Activated CD4-positive, alpha-beta T cell treated with anti-CD3 and anti-CD28 coated beads, Interleukin-2, amount 50 U/mL, for 1 hour (primary cell): ENCODE measurements at places on chromosomes 3 and 15.

- DNase-seq, result no peak
Measured at GRCh38 chr3:171797265-171797679, 13.0 kb downstream of the PLD1 start.

GRCh38 chr3:15094187-15094875 lies 4.6 kb downstream of the RBSN start:
- no peak for DNase-seq

DNA sequence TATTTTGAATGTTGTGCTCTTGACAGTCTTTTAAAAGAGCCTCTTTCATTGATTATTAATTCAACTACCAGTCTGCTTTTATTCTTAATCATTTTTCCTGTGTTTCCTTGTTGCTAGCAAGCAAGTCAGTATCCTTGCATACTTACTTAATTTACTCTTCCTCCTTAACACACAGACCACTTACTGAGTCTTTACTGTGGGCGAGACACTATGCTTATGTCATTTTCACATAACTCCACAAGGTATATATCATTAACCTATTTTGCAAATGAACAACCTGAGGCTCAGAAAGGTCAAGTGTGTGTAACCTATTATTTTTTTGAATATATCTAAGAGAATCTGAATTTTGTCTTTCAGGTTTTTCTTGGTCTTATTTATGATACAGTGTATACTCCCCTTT lies 130.9 kb downstream of the WDR76 start:
- DNase-seq, result no peak

GRCh38 chr15:97009031-97009431 lies 678.5 kb downstream of the NR2F2 start:
- DNase-seq, result no peak

DNA sequence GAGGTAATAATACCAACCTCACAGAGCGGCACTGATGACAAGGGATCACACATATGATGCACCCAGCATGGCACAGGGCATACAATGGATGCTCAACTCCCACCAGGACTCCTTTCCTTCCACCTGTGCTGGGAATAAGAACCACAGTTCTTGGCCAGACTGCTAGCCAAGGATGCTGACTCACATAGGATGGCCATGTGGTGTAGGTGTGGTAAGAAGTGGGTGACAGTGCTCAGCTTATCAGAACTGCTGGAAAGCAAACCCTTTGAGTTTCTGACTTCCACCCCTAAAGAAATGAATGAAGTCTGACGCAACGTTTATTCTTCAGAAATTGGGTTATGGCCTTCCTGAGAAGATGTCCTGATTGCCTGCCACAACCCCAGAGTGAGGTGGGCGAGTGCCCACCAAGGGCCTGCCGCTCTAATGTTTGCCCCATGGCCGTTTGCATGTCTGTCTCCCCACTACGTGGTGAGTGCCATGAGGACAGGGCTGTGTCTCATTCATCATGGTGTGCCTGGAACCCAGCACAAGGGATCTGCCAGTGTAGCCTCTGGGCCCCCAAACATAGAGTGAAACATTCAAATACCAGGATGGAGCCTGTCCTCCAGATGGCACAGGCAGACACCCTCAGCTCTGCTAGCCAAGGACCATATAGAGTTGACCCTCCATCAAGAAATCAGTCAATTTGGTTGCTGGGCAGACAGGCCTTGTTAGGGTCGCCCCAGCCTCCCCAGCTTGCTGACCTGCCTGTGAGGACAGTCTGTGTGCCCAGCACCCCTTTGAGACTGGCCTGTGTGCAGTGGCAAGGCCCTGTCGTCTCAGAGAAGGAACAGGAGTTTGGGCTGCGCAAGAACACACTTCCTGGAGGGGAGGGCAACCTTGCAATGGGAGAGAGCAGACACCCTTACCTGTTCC lies 57.6 kb upstream of the SLCO2A1 start:
- no peak for DNase-seq

DNA sequence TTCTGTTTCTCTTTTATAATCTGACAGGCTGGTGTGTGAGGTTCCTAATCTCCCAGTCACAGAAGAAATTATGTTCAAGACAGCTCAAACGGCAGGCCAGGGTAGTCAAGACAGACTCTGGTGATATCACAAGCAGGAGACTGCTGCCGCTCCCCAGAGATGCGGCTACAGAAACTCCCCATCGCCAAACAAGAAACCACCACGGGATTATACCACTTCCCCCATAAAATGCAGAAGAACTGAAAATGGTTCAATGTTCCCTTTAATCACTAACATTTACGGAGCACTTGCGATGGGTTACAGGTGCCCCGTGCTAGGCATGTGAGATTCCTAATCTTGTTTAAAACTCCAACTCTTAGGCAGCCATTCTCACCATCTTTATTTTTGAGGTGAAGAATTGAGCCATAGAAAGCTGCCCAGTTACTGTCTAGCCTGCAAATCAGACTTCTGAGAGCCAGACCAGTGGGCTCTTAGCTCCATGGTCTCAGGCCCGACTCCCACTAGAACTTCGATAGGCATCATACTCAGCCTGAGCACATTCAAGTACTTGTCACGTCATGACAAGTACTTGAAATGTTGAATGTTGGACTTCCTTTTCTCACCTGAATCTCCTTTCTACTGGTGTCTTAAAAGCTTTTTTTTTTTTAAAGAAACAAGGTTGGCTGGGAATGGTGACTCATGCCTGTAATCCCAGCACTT lies 58.4 kb downstream of the TBC1D2B start:
- no peak for DNase-seq

DNA sequence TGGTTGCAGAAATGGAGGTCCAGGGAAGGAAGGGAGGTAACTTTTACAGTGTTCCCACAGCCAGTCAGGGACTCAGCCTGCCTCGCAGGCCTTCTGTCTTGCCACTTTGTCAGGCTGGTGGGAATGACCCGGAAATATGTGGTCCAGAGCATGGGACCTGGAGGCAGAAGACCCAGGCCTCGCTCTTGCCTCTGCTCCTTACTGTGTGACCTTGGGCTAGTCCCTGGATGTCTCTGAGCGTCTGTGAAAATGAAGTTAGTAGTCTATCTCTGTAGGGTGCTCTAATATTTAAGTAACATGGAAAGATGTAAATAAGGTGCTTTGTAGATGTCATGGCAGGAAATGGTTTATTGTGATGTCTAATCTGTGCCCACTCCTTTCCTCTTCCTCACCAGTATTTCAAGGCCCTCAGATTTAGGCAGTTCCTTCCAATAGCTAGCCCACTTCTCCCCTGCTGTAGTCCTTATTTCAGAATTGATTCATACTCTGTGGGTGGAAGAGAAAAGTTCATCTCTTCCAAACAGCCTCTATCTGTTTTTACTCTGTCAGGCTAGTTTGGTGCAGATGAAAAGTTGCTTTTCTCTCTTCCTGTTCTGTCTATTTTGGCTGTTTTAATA lies 9.1 kb downstream of the CORO2B start:
- DNase-seq, result no peak

- DNase-seq, result no peak
Measured at GRCh38 chr3:122493296-122493695, 21.4 kb downstream of the KPNA1 start.

DNA sequence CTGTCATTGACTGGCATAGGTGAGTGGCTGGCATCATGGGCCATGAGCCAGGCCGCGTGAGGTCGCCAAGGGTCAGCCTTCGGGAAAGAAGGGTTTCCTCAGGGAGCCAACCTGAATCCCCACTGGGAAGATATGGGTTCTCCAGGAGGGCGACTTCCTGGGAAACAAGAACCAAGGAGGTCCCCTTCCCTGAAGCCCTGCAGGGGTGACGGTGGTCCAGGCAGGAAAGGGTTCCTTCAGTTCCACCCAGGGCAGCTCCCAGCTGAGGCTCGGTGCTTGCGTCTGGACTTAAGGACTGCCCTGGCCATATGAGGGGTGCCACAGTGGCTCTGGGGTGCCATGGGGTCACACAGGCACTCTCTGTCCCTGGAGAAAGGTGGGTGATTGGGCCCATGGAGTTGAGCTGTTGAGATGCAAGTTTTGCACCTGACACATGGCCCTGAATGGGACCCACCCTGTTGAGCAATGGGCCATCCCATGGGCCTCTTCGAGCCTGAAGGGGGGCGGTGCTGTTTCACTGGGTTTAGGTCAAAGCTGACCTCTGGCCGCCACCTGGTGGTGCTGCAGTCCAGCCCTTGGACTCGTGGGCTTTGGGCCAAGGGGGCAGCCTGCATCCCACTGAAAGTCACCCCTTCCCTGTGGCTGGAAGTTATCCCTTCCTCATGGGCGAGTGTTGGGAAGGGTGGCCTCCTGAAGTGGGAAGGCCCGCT lies 228.1 kb downstream of the SNRPN start:
- DNase-seq, result no peak

GRCh38 chr3:137099364-137100219 lies 141.8 kb downstream of the IL20RB start:
- no peak for DNase-seq

GRCh38 chr3:146476094-146476740 lies 6.9 kb upstream of the PLSCR2 start:
- no peak for DNase-seq

DNA sequence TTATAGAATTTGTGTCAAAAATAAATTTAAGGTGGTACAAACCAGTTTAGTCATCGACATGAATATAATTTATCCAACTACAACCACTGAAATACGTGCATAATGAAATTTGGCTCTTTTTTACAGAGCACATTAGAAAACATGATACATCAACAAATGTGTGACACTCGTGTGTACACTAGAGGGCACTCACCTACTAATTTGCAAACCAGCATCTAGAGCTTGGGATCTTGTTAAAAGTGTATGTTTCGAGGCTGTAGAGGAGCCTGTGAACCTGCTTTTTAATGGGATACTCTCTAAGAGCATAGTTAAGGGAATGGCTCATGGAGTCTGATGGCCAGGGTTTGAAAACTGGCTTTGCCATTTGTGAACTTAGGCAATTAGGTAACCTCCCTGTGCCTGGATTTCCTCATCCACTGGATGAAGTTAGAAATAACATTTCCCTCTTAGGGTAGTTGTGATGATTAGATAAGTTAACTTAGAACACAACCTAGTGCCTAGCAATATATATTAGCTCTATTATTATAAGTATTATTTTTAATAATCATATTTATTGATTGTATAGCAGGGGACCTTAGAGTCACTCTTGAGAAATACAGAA lies 8.8 kb upstream of the CPOX start:
- no peak for DNase-seq

DNA sequence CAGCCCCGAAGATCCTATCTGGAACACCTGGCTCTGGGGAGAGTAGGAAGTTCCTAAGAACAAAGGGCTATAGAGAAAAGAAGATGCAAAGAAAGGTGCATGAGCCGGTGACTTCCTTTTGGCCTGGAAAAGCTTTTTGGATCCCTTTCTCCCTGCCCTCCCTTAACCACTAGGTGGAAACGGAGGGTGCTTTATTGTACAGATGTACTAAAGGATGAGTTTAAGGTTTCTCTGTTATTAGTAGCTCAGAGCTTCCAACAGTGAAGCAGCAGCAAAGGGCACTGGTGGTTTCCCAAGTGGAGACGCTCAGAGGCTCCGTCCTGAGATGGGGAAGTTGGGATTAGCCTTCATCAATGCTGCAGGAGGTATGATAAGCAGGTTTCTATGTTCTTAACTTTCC lies 5.9 kb upstream of the ADGRG7 start:
- no peak for DNase-seq

DNA sequence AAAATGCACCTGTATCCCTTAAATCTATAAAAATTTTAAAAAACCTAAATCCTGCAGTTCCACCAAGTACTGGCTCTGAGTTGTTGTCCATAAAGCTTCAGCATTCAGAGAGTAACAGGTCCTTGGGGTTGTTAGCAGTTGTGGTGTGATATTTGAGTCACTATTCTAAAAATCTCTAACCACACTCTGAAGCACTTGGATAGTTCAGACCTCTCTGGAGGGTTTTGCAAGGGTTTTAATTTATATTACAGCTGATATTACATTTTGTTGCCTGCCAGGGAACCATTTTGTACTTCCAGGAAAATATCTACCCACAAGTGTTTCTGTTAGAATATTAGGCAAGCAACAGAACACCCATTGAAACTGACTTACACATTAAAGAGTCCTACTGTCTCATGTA lies 255.6 kb downstream of the TBL1XR1 start:
- DNase-seq, result no peak

GRCh38 chr3:8658306-8659212 lies 14.0 kb upstream of the SSUH2 start:
- no peak for DNase-seq

- DNase-seq, result no peak
Measured at GRCh38 chr15:63602595-63602994, 5.4 kb downstream of the FBXL22 start.

GRCh38 chr15:89630260-89630659 lies 25.0 kb downstream of the KIF7 start:
- no peak for DNase-seq

- DNase-seq, result no peak
Measured at GRCh38 chr15:45259796-45260195, 7.8 kb downstream of the SLC28A2 start.

- no peak for DNase-seq
Measured at GRCh38 chr3:65313666-65314065, 625.9 kb upstream of the ADAMTS9 start.

DNA sequence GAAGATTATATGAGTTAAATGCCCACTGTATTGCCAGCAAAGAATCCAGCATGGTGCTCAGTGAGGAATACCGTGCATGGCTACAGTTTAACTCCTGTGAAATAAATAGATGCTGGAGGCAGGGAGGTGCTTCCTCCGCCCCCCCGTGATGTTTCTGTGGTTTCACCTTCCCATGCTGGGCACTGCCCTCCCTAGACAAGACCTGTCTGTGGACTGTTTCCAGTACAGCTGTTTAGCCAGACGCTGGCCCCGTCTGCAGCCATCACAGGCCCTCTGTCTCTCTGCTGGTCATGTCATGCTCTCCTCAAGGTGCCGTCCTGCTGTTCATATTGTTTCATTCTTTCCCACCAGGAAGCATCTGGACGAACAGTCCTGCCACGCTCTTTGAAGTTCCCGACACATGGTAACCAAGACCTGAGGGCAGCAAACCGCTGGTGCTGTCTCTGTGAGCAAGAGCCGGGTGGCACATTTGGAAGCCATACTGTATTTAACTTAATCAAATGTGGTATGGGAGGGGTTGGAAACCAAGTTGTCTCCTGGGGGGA lies 31.4 kb downstream of the GOLGA8S start:
- DNase-seq, result no peak

DNA sequence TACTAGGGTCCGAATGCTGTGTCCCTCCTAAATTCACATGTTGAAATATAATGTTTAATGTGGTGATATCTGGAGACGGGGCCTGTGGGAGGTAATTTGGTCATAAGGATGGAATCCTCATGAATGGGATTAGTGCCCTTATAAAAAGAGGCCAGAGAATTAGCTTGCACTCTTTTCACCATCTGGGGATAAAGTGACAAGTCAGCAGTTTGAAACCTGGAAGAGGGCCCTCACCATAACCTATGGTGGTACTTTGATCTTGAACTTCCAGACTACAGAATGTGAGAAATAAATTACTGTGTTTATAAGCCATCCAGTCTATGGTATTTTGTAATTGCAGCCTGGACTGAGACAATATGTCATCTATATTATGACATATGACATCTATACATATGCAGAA lies 132.1 kb downstream of the ISL2 start:
- no peak for DNase-seq
